Stimulated activated CD8-positive, alpha-beta memory T cell treated with anti-CD3 and anti-CD28 coated beads, Interleukin-2, amount 100 ng/mL, for 1 hour (primary cell): ENCODE measurements at places on chromosomes 7 and 10.

DNA sequence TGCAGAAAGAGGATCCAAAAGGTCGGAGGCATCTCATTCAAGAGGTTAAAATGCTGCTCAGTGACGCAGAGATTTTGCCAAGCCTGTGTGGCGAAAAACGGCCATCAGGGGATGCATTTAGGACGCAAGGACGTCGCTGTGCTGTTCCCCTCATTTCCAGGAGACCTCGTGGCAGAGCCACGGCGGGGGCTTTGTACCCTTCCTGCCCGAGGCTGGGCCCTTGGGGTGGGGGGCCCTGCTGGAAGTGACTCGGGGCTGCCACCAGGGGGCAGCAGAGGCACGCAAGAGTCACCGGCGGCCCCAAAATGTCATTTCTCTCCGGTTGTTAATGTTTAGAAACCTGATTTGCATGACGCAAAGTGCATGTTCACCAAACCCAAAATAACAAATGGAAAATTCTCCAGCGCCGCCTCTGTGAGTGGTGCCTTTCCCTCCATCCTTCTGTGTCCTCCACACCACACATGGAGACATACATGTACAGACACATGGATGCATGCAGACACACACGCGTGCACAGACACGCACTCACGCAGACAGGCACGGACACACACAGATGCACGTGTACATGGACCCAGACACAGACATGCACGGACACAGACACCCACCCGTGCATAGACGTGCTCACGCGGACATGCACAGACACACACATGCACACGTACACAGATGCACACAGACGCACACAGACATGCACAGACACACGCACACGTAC is 51.0 kb upstream of the NKX6-2 start:
- no peak for DNase-seq

DNA sequence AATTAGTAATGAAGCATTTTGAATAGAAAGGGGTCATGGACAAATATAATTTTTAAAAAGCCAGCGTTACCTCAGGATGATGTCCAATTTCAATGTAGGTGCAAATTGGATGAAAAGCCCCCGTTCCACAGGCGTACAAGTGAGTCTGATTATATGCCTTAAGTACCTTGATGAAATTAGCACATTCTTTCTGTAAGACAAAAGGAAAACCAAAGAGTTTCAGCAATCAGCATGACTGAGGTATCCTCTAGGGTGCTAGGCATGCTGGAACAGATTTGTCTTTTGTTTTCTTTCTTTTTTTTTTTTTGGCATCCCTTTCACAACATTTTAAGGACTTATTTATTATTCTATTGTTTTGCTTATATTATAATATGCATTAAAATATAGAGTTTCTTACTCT is 84.2 kb downstream of the SEMA3A start:
- DNase-seq = no peak

GRCh38 chr10:112244197-112244596 is 39.0 kb upstream of the TECTB start:
- no peak for DNase-seq

- no peak for DNase-seq
Measured at GRCh38 chr7:36001546-36001945, 151.5 kb upstream of the EEPD1 start.

DNA sequence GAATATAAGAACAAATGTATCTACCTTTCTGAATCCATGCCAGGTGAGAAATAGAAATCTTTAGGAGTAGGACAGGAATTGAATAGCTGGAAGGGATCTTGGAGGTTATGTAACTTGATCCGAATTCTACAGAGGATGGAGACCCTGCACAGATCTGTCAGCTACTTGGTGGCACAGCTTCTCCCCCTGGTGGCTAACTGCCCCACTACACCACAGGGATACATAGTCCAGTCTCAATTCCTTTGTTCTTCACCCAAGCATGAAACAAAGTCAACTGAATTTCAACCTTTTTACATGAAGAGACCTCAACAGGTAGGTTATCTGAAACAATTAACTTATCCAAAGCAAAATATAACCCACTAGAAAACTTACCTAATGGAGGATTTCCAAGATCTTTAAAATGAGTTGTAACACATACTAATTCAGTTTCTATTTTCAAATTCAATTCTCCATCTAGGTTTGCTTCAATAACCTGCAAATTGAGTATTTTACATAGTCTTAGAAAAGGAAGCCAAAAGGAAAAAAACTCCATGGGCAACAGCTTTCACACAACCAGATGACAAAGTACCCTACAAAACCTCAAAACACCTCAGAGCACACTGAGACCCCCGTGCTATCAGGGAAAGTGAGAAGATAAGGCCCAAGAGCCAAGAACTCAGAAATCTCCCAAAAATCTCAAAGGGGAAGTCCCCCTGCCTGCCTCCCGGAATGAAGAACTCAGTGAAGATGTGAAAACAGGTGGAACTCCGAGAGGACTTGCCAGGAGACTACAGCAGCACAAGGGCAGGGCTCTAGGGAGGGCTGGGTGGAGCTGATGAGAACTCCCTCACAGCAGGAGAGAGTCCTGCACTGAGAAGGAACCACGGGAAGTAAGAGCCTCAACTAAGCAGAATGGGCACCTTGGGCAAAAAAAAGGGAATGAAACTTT is 10.3 kb downstream of the HUS1 start:
- DNase-seq = no peak
